H54 (cell line): ENCODE measurements at places on chromosomes 5 and 9.

- no peak for DNase-seq
Measured at GRCh38 chr5:58074717-58075116, 385.2 kb downstream of the PLK2 start.

GRCh38 chr5:67405755-67406154 is 209.2 kb upstream of the CD180 start:
- no peak for DNase-seq

- no peak for DNase-seq
Measured at GRCh38 chr5:2193142-2193541, 310.4 kb upstream of the IRX4 start.

DNA sequence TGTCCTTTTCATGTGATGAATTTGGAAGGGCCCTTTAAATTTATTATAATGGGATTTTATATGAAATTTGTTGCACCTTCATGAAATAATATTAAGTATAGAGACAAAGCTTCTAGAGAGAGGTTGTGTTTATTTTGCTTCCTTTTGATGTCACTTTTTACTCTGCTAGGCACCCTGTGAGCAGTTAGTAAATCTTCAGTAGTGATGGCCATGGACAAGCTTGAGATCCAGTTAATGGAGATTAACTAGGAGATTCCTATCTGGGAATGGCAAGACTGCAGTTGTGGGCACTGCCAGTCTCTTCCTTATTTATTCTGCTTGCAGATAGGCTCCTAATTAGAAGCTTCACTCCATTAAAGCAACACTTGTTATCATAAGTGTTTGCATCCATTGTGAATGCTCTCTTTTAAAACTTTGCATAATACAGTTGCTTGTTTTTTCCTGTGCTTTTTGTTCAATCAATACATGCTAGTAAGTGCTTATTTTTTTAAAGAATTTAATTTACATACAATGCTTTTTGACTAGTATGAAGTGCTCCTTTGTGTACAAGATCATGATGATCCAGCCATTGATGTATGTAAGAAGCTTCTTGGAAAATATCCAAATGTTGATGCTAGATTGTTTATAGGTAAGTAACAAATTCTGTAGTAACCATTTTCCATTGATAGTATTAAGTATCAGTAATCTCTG is 25.9 kb downstream of the UGCG start:
- no peak for DNase-seq

DNA sequence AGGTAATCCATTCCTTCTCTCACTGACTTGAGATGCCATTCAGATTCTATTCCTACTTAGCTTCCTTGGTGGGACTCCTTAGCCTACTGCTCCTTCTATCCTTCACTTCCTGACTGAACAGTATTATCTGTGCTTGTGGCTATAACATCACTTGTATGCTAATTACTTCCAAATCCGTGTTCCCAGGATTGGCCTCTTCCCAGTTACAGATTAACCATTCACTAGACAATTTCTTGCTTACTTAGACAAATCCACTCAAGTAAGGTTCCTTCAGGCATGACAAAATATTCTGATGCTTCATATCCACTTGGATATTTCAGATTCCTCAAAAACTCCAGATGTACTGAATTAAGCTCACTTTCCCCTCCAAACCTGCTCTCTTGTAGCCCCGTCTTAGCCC is 18.3 kb downstream of the LIFR start:
- no peak for DNase-seq

GRCh38 chr5:107874795-107875194 is 204.1 kb upstream of the EFNA5 start:
- no peak for DNase-seq

DNA sequence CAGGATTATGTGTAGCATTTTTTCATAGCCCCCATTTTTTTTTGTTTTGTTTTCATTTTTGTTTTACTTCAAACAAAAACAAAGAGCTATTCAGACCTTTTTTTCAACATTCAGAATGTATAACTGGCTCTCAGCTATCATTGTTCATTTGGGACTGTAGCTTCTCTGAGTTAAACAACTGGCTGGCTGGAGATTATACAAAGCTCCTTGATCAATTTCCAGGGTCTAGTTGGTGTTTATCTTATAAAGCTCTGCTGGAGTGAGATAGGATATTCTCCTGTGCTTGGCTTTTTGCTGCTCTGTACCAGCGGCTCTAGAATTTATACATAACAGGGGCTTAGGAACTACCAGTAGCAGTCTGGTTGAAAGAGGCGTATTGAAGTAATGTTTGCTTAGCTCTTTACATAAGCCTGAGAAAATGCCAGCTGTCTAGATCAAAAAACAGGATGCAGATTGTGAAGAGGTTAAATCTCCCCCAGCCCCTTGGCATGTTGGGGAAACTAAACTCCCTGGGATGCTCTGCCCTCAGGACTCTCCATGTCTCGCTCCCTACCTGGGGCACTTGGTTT is 15.2 kb downstream of the GARNL3 start:
- DNase-seq = no peak

DNA sequence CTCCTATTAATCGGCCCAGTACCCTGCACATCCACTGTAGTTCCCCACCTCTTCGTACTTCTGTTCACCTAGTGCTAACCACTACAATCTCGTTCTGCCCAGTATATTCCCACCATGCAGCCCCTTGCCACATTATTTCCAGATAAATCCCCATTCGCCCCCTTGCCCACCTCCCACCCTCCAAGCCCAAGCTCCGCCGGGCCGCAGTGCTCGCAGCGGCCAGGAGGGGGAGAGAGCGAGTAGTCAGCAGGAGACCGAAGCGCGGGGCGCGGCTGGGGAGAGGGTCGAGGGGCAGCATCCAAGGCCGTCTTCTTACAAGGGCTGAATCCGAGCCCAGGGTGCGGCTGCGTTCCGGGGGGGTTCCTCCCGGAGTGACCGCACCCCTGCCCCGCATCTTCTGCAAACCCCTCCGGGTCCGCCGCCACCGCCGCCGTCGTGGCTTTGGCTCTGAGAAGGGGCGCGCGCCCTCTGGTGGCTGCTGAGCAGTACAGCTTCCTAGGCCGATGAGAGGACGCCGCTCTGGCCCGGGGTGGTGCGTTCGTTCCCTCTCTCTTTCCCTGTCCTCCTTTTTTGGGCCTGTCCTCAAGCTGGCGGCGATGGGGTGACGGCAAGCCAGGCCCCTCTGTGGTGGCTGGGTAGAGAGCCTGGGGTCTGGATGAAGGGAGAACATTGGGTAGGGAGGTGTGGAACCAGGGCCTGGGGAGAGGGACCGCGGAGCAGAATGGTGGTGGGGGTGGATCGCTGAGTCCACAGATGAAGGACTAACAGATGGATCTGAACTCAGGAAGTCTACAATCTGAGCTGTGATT is 30.0 kb upstream of the PSD2 start:
- DNase-seq = peak; percentile 85

GRCh38 chr5:72453246-72453775 is 53.9 kb downstream of the ZNF366 start:
- no peak for DNase-seq

GRCh38 chr9:33946779-33947535 is 101.7 kb downstream of the UBAP2 start:
- peak; percentile 54 for DNase-seq

DNA sequence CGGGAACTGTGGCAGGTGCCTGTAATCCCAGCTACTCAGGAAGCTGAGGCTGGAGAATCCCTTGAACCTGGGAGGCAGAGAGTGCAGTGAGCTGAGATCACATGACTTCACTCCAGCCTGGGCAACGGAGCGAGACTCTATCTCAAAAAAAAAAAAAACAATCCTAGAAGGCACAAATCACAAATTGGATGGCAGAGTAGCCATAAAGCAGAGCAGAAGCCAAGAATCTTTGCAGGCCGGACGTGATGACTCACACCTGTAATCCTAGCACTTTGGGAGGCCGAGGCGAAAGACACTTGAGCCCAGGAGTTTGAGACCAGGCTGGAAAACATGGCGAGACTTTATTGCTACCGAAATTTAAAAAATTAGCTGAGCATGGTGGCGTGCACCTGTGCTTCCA is 9.2 kb upstream of the FUBP3 start:
- no peak for DNase-seq

- DNase-seq = no peak
Measured at GRCh38 chr9:113542741-113543140, 79.2 kb downstream of the RGS3 start.

- DNase-seq = peak; percentile 80
Measured at GRCh38 chr9:121734465-121734864, 83.0 kb downstream of the DAB2IP start.

DNA sequence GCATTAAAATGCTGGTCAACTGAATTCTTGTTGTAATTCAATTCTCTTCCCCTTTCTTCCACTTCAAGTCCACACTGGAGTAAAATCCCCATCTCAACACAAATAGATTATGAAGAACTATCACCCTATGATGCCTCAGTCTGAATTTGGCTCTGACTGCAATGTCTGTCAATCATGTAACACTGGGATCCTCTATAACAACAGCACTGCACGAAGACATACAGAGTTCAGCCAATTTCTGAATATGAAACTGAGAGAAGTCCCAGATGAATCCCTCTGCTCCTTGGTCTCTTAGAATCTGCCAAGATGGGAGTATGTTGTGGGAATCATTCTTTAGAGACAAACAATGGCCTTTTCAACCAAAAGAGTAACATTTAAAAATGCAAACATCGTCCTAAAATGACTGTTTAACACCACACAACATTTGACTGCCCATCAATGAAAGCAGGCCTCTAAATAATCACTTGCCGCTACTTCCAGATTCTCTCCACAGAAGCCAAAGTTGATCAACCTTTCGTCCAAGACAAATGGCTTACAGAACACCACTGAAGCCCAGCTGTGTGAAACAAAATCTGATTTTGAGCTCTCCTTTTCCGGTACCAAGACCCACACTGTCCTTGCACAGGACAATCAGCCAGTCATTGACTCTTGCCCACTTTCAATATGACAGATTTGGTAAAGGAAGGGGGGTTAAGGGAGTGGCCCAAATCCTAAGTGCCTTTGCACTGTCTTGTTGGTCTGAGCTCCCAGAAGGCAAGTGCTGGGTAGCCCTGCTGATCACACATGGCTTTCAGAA is 258.0 kb downstream of the EBF1 start:
- no peak for DNase-seq

DNA sequence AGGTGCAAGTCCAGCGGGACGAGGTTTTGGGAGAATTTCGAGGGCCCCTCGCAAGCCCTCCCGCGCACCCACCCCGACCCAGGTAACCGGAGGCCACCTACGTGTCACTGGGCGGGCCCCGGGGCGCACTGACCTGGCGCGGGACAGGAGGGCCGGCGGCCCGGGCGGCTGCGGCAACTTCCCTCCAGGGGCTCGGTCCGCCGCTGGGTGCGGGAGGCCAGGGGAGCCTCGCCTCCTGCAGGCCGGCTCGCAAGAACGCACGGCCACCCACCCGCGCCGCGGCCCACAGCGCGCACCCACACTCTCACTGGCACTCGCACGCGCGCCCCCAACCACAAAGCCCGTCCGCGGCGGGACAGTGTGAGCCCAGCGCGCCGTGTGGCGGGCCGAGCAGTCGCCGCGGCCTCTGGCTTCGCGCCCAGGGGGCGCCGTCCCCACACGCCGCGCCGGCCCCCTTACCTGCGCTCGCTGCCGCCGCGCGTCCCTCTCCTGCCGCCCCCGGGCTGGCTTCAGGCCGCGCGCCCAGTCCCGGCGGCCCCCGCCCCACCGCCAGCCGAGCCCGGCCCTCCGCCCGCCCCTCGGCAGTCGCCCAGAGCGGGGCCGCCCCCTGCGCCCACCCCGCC is 451 bp downstream of the LPAR1 start:
- DNase-seq = peak; percentile 26

DNA sequence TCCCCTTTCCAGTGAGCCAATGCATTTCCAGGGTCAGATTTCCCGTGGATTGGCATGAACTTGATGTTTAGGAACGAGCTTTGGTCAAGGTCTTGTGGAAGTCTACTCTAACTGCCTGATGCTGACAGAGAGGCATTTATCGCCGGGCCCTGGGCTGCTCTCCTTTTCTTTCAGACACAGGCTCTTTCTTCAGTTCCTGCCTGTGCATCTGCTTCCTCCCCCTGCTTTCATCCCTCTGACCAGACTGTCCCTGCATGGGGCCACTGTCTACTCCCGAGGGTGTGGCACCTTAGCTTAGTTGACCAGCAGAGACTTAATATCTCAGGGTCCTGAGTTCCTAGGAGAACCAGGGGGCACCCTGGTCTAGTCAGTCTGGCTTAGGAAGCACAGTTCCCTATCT is 41.2 kb downstream of the RALGPS1 start:
- no peak for DNase-seq

GRCh38 chr5:42596817-42597216 is 159.8 kb upstream of the CCDC152 start:
- DNase-seq = no peak
